ENCODE measurements at places on chromosomes 4 and X. TPM values are rescaled to one million over a fixed set of nuclear protein-coding genes. Genes with fewer than 3 reads are reported as not detected.

The NCAPG gene
- 73.8 TPM for total RNA-seq

The CXCL3 gene
- not detected for total RNA-seq

GRCh38 chr4:93263166-93263565, 565.4 kb upstream of the ATOH1 start:
- no peak for DNase-seq

The TMEM33 gene
- total RNA-seq, result 43.8 TPM

- no peak for DNase-seq
These were observed 4.2 kb upstream of the TMEM154 start for GRCh38 chr4:152684007-152684406.

GRCh38 chrX:17706676-17707075, 30.6 kb upstream of the SCML1 start:
- DNase-seq, result no peak

- DNase-seq, result no peak
These were observed 23.8 kb downstream of the NPFFR2 start for GRCh38 chr4:72055566-72055965.

DNA sequence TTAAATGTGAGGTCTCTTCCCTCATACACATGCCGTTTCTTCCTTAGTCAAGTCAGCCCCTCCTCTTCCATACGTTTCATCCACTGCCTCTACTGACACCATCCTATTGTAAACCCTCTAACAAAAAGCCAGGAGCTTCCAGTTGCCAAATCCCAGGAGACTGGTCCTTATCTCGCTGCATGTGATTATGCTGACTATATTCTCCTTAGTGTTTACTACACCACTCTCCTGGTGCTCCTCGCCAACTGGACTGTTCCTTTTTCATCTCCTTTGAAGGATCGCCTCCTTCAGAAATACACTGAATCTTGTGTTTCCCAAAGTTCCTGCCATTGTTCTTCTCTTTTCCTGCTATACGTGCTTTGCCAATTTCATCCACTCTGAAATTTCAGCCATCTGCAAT, 27.7 kb downstream of the MAML3 start:
- DNase-seq, result no peak

DNA sequence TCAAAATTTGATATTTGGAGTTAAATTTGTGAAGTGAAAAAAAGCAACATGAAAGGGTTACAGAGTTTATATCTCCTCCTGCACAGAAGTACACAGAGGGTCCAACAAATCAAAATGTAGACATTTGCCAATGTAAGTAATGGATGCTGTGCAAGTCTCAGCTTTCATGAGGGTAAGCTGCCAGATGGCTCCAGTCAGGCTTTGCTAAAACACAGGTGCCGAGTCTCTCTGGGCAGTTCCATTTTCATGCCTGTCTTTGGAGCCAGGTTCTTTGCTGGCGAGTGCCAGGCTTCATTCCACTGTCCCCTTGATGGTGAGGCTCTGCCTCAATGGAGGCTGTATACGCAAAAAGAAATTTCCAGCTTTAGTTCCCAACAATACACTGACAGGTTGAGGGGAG, 27.9 kb downstream of the SLC4A4 start:
- DNase-seq, result no peak

The MAGEB17 gene
- total RNA-seq, result not detected

GRCh38 chr4:167359711-167360110, 125.4 kb upstream of the SPOCK3 start:
- DNase-seq, result no peak

The SORBS2 gene
- not detected for total RNA-seq

DNA sequence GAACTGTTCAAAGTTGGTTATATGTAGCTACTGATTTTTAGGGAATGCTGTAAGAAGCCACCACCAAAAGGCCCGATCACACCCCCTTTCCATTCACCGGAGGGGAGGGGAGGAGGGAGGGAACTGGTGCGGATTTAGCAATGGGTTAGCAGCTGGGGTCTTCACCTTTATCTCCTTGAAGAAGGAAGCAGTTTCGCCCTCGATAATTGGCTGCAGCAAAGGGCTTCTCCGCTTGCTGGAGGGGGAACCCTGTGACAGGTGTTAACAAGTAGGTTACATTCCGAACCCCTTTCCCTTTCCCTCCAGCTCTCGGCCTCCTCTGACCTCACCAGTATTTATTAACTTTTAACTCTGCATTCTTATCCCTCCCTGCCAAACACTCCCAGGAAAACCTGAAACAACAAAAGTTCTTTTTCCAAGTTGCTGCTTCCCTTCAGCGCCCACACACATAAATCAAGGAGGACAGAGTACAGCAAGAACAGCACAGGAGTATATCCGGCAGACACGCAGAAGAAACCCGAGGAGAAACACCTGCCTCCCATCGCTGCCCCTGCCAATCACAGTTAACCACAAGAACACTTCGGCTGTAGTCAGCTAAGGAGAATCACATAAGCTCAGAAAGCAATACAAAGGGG, 39.8 kb upstream of the NAP1L5 start:
- DNase-seq, result peak; percentile 55

The PAK3 gene
- total RNA-seq, result 0.37 TPM

The TMEM271 gene
- total RNA-seq, result not detected

The FGFBP1 gene
- total RNA-seq, result not detected

The NSD2 gene
- 194 TPM for total RNA-seq

The MAMLD1 gene
- total RNA-seq, result 1.5 TPM

- DNase-seq, result no peak
These were observed 12.2 kb upstream of the CAMK2D start for GRCh38 chr4:113773756-113774155.

GRCh38 chr4:74016068-74016467, 17.6 kb upstream of the CXCL5 start:
- DNase-seq, result no peak

DNA sequence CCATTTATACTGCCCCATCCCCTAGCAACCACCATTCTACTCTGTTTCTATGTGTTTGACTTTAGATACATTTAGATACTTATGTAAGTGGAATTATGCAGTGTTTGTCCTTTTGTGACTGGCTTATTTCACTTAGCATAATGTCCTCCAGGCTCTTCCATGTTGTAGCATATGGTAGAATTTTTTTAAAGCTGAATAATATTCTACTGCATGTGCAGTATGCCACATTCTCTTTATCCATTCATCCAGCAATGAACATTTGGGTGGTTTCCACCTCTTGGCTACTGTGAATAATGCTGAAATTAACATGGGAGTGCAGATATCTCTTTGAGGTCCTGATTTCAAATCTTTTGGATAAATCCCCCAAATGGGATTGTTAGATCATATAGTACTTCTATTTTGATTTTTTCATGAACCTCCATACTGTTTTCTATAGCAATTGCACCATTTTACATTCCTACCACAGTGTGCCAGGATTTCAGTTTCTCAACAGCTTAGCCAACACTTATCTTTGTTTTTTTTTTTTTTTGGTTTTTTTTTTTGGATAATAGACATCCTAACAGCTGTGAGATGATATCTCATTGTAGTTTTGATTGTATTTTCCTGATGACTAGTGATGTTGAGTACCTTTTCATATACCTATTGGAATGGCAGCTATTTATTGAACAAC, 105.9 kb upstream of the LNX1 start:
- no peak for DNase-seq

GRCh38 chrX:1475881-1476280, 23.2 kb upstream of the ASMTL start:
- DNase-seq, result no peak

DNA sequence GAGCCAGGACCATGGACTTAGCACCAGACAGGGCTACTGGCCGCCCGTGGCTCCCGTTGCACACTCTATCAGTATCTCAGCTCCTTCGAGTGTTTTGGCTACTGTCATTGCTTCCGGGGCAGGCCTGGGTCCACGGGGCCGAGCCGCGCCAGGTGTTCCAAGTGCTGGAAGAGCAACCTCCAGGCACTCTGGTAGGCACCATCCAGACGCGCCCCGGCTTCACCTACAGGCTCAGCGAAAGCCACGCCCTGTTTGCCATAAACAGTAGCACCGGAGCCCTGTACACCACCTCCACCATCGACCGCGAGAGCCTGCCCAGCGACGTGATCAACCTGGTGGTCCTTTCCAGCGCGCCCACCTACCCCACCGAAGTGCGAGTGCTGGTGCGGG, 1.6 kb downstream of the FAT4 start:
- peak; percentile 16 for DNase-seq

DNA sequence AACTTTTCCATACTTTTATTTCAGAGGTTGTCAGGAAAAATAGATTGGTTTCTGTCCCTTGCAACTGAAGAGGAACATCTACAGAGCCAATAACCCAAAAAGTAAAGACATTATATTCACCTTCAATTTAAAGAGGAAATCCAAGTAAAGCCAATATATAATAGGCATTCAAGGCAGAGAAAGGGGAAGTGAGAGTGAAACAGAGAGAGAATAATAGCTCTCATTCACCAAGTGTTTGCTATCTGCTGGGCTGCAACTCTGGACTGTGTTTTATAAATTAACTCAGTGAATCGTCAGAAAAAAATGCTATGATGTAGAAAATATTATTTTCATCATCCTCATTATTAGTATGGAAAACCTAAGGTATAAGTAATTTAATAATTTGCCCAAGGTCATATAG, 448.5 kb downstream of the TRAM1L1 start:
- no peak for DNase-seq

The MAGEA10 gene
- total RNA-seq, result not detected

The MAGEE2 gene
- total RNA-seq, result not detected

GRCh38 chr4:147029296-147029695, 83.6 kb upstream of the TTC29 start:
- DNase-seq, result no peak

- DNase-seq, result no peak
These were observed 81.8 kb upstream of the RBPJ start for GRCh38 chr4:26238778-26239679.

GRCh38 chr4:123659730-123660129, 263.1 kb downstream of the SPRY1 start:
- DNase-seq, result no peak

DNA sequence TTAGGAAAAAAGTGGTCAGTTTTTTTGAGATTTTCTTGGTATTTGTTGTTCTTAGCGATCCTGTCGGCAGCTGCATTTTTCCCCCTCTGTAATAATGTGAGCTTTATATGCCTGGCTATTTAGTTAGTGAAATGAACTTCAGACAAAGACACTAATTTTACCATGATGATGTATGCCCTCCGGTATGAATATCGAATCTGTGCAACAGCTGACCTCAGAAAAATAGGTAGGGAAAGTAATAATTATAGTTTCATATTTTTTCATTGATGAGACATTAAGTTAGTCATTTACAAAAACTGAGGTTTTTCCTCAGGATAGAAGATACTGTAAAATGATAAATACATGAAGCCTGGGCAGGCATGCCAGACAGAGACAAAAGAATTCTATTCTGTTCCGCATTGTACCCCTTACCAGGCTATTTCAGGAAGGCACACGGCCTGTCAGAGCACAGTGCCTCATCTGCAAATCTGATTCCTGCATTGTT, 155.8 kb downstream of the SHROOM3 start:
- DNase-seq, result no peak

- no peak for DNase-seq
These were observed 41.4 kb downstream of the JADE3 start for GRCh38 chrX:46953597-46953996.

The GCNA gene
- total RNA-seq, result 3.5 TPM

The AFM gene
- not detected for total RNA-seq

DNA sequence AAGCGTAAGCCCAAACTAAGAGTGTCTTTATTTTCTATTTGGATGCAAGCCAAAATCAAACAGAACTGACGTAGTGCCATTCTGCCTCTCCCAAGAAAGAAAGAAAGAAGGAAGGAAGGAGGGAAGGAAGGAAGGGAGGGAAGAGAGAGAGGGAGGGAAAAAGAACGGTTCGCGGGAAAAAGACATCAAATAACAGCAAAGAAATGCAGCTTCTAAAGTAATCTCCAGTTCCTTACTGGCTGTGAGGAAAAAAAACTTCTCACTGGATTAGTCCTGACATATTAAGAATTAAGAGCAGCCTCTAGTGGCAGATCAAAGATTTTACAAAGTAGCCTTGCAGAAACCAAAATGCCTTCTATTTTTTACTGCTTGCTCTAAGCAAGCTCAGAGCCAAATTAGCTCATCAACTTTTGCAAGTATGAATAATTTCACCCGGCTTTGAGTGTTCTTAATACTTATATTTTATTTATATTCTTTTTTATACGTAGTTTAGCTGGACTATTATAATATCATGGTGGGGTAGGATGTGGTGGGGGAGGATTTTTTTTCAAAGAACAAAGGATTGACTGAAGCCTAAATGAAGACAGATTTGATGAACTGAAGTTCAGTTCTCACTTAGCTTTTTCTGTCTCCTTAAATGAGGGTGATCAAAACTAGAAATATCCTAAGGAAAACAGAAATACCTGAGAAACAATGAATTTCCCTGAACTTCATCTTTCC, 36.6 kb downstream of the PITX2 start:
- DNase-seq, result no peak

- no peak for DNase-seq
These were observed 242.3 kb downstream of the RPA4 start for GRCh38 chrX:97126020-97126419.

The SPINK2 gene
- 1.9 TPM for total RNA-seq

GRCh38 chr4:71389149-71389827, 50.5 kb downstream of the SLC4A4 start:
- DNase-seq, result no peak

The RXFP1 gene
- total RNA-seq, result not detected

The ATOH1 gene
- not detected for total RNA-seq

- no peak for DNase-seq
These were observed 25.8 kb upstream of the FAM193A start for GRCh38 chr4:2510351-2511259.

The IRF2 gene
- total RNA-seq, result 68.9 TPM

DNA sequence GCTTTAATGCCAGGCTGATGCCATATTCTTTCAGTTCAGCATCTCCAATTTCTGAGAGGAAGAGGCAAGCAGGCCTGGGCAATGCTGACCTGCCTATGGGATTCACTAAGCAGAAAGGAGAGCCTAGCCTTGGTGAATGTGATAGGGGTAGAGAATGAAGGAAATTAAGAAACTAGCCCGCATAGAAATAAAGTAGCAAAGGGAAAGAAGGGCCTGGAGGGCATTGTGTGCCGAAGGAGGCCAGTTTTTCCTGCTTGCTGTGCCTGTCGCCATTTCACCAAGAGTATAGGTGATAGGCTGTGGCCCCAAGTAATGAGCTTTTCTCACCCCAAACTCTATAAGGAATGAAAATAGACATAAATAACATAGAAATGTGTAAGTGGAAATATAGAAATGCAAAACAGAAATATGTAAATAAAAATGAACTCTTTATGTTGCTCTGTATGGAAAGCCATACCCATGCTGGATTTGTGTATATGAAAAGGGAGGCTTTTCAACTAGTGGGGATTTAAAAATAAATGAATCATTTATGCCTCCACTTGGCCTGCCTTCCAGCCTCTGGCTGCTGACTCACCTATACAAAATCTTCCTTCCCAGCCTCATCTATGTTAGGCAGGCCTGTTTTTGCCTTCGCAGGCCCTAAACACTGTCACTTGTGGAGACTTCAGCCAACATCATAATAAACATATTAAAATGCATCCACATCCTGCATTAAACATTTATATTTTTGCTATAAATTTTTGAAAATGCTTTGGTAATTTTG, 5.1 kb upstream of the OCRL start:
- no peak for DNase-seq

GRCh38 chrX:40248822-40249221, 151.1 kb upstream of the BCOR start:
- no peak for DNase-seq

The C1QTNF7 gene
- not detected for total RNA-seq

All from activated CD4-positive, alpha-beta T cell treated with anti-CD3 and anti-CD28 coated beads for 36 hours (primary cell).